Stimulated activated CD4-positive, alpha-beta T cell treated with anti-CD3 and anti-CD28 coated beads, TNF-alpha, amount 100 ng/mL, for 1 hour (primary cell): ENCODE measurements at places on chromosomes 2 and 18.

- no peak for DNase-seq
Measured at GRCh38 chr2:65215946-65216345, 11.7 kb upstream of the ACTR2 start.

GRCh38 chr2:72942293-72942692 lies 25.0 kb downstream of the EMX1 start:
- no peak for DNase-seq

- no peak for DNase-seq
Measured at GRCh38 chr2:176648700-176649297, 379.6 kb downstream of the MTX2 start.

DNA sequence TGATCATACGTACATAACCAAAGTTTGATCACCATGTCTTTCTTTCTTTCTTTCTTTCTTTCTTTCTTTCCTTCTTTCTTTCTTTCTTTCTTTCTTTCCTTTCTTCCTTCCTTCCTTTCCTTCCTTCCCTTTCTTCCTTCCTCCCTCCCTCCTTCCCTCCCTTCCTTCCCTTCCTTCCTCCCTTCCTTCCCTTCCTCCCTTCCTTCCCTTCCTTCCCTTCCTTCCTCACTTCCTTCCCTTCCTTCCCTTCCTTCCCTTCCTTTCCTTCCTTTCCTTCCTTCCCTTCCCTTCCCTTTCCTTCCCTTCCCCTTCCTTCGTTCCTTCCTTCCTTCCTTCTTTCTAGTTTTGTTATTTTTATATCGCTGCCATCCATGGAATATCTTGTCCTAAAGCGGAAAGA lies 406.7 kb upstream of the DDX18 start:
- no peak for DNase-seq

DNA sequence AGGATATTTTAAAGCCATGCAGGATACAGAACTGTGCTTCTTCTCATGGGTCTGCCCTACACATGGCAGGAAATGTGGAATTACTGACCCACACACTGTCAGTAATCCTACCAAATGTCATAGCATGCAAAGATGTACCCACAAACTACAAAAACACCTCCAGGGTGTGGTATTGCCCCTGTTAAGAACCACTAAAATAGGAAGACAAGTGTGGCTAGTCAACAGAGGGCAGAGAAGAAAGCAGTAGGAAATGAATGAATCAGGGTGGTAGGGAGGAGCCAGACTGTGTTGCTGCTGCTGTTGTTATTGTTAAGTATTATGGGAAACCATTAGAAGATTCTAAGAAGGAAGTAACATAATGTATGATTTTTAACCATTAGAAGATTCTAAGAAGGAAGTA lies 556.7 kb upstream of the ACVR2A start:
- no peak for DNase-seq

- no peak for DNase-seq
Measured at GRCh38 chr2:19099181-19099580, 259.2 kb downstream of the OSR1 start.

DNA sequence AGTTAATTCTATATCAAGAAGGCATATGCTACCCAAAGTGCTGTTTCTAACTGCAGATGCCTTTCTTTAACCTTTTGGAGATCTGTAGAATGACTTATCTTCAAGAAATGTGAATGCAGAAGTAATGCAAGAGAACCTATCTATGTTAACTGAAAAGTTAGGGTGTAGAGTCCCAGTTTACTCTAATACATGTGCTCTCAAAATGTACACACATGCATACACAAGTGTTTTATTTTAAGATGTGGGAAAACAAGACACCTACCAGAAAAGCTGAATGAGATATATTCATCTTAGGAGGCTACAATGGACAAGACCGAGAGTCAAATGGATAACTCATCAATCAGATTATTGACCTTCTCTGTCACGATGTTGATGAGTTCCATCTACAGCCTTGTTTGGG lies 80.9 kb downstream of the CDCA7 start:
- no peak for DNase-seq

GRCh38 chr2:67515056-67515455 lies 117.9 kb downstream of the ETAA1 start:
- DNase-seq: no peak

DNA sequence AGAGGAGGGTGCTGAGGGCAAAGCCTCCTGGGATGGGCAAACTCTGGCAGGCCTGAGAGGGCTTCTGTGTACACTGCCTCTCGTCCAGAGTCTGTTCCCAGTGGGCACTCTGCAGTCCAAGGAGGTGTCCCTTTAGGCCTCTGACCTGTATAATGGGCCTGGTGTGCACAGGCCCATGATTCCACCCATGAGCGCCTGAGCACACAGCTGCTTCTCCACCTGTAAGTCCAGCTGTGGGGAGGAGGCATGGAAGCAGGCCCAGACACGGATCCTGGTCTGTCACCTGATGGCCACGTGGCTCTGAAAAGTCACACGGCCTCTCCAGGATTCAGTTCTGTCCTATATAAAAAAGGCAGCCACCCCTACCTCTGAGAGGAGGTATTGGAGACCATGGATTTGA lies 57.0 kb downstream of the PARD6G start:
- no peak for DNase-seq

DNA sequence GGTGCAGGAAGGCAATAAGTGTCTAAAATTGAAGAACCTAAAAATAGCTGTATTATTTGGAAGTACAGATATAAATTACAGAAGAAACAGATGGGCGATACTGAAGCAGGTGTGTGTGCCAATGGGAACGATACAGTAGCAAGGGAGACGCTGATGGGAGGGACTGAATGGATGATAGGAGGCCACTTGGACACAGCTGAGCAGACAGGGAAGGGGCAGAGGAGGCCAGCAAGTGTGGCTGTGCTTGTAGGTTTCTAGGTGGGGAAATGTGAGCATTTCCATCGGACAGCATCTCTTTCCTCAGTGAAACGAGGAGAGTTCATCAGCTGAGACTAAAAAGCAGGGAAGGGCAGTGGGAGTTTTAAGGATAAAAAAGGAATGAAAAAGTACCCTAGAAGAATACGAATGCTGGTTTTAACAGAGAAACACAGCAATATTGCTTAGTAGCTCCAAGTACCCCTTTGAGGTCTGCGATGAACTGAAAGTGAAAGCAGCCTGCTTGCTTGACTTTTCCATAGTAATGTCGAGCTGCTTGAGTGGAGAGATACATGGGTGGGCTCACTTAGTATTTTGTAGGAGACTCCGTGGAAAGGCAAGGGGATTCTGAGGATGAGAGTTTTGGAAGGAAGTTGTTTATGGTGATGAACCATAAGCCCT lies 91.7 kb upstream of the EPC2 start:
- DNase-seq: no peak

DNA sequence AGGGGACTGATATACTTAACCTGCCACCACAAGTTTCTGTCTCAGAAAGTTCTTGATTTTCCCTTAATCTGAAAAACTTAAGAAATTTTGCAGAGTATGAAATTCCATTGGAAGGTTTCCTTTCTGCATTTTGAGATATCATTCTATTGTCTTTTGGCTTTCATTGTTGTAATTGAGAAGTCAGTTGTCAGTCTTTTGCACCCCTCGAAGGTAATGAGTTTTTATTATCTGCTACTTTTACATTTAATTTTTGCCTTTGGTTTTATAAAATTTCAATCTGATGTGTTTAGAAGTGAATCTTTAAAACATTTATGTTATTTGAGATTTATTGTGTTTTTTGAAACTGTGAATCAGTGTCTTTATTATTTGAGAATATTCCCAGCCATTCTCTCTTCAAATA lies 4.8 kb upstream of the IL36A start:
- DNase-seq: no peak

GRCh38 chr2:201150454-201151020 lies 32.4 kb upstream of the CASP10 start:
- DNase-seq: no peak
